ENCODE measurements at places on chromosomes 12 and 14. TPM values are rescaled to one million over a fixed set of nuclear protein-coding genes. Genes with fewer than 3 reads are reported as not detected.

MED6 gene
- 62.3 TPM for total RNA-seq

NFE2 gene
- total RNA-seq: not detected

OAS2 gene
- 122 TPM for total RNA-seq

MUCL1 gene
- total RNA-seq: not detected

DEGS2 gene
- 1.8 TPM for total RNA-seq

RD3L gene
- total RNA-seq: not detected

GRCh38 chr14:91163316-91163715 lies 49.4 kb downstream of the DGLUCY start:
- DNase-seq: no peak

DNA sequence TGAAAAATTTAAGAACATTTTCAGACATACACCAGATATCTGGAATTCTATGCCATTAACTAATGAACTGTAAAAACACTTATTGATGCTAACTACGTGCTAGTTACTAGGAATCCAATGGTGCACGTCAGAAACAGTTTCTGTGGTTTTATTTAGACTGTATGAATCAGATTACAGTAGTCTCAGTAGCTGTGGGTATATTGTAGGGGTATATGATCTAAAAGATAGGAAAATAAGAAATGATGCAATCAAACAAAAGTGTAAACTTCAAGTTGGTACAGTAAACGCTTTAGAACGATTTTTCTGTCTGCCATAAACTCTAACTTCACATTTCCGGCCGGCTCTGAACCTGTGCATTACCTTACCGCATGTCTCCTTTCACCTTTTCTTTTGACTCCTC lies 2.3 kb downstream of the ABCC9 start:
- DNase-seq: no peak

DNA sequence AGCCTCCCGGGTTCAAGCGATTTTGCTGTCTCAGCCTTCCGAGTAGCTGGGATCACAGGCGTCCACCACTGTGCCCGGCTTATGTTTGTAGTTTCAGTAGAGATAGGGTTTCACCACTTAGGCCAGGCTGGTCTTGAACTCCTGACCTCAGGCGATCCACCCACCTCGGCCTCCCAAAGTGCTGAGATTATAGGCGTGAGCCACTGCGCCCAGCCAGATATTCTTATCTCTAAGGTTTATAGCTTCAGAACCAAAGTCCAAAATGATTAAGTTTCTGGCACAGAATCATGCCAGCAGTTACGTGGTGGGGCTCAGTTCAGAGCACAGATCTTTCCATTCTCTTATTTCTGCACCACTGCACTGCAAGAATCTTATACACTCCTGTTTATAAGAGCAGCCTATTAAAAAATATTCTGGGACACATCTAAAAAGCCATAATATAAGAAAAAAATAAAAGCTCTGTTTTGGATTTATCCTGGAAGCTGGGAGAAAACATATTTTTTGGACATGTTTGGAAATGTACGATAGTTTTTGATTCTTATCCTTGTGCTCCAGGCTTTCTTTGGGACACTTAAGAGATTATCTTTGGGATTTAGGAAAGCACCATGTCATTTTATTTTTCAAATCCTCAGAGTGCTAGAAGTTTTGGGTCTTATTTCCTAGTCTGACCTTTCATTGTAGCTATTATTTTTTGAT lies 129.6 kb downstream of the LMNTD1 start:
- no peak for DNase-seq

GRCh38 chr12:2198005-2198501 lies 145.3 kb downstream of the CACNA1C start:
- no peak for DNase-seq

GRCh38 chr12:55974308-55974730 lies 441 bp downstream of the RAB5B start:
- peak; percentile 38 for DNase-seq

GRCh38 chr12:31362759-31363415 lies 36.9 kb upstream of the SINHCAF start:
- DNase-seq: peak; percentile 35

DNA sequence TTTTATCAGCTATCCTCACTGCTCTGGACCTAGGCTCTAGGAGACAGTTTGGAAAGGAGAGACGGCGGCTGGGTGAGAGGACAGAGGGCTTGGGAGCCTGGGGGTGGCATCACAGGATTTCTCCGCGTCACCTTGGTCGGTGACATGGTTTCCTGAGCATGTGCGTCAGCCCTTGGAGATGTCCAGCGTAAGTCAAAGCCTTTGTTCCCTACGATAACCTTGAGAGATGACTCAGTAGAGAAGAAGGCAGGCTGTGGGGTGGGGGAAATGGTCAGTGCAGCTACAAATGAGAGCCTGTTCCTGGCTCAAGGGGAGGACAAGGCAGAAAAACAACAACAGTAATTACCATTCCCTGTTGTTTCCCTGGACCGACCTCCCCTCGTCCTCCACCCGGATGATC lies 90.2 kb upstream of the TBX3 start:
- no peak for DNase-seq

GRCh38 chr12:40202095-40203059 lies 22.4 kb upstream of the LRRK2 start:
- no peak for DNase-seq

GRCh38 chr14:60645126-60645741 lies 4.0 kb downstream of the SIX1 start:
- DNase-seq: no peak

DNA sequence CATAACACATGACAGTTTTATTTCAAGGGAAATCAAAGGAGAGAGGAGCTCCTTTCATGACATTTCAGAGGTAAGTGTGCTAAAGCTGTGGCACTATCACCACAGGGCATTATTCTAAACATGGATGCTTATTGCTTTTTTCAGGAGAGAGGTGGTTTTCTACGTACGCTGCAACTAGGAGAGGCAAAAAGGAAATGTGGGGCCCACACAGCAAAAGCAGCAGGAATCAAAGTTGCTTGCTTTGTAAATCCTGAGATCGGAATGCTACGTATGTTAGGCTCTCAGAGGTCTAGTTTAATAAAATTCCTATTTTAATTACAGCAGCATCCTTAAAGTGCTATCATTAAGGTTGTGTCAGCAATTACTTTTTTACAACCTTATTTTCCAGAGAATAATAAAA lies 55.0 kb upstream of the GRIP1 start:
- no peak for DNase-seq

- DNase-seq: no peak
These were observed 84.5 kb downstream of the PLEKHG3 start for GRCh38 chr14:64788706-64789105.

DNA sequence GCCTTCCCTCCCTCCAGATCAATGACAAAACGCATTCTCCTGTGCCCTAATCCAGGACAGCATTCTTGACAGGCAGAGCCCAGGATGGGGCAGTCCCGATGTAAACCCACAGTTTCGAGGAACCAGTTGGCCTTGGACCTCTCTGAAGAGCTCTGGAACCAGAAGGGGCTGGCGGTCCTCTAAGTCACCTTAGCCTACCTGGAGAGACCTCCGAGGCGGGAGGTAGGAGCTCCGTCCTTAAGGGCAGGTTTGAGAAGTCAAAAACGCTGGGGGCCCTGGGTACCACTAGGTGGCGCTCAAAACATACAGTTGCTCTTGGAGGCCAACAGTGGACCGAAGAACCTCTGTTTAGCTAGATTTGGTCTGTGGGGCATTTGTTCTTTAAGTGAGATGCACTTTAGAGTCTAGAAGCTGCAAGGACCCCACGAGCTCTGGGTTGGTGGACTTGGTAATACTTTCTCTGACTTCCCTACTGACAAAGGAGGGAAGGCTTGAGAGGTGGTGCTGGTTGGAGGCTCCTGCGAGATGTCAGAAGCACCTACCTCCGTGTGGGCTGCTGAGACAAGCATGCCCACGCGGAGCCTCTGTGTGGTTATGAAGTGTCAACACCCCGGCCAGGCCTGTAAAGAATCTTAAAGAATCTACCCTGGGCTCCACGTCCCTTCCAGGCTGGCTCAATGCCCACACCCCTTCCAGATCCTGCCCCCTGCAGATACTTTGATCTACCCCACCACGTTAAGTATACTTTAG lies 74.8 kb upstream of the CHST11 start:
- DNase-seq: peak; percentile 73

DNA sequence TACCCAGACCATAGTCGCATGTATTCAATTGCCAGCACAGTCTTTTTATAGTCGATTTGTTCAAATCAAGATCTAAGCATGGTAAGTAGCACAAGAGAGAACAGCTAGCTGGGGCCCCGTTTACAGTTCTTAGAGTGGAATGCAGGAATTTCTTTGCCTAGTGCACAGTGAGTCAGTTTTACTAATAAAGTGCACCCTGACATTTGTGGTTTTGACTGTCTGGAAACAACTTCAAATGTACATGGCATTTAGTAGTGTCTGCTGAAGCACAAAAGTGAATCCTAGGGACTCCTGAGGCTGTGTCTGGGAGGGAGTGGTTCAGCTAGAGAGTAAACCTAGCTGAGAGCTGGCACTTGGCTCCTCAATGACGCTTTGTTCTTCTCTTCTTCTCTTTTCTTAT lies 64.9 kb downstream of the TMX1 start:
- DNase-seq: peak; percentile 3

DNA sequence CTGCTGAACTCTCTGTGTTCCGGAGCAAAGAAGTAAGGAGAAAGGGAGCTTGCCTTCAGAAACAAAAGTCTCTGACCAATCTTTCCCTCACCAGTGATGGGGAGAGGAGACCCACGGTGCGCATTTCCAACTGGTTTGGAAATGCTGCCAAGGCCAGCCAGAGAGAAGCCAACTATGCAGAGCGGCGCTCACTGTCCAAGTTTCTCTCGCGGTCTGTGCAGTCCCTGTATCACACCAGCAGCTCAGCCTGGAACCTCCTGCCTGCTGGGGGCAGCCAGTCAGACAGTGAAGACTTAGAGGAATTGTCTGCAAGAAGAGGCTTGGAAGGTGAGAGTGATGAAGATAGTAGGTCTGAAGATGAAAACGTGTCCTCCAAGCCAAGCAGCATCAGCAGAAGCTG lies 206.2 kb downstream of the NAV3 start:
- no peak for DNase-seq

- DNase-seq: no peak
These were observed at the start of gene OTX2 for GRCh38 chr14:56810147-56810719. TSS of gene OTX2 (minus strand) at chr14:56810479. CDS start at chr14:56805456, 5,023 bp downstream.

GRCh38 chr12:49982246-49983087 lies 9.7 kb downstream of the AQP6 start:
- no peak for DNase-seq

- no peak for DNase-seq
These were observed 848.4 kb upstream of the FBXO33 start for GRCh38 chr14:40280652-40281051.

DNA sequence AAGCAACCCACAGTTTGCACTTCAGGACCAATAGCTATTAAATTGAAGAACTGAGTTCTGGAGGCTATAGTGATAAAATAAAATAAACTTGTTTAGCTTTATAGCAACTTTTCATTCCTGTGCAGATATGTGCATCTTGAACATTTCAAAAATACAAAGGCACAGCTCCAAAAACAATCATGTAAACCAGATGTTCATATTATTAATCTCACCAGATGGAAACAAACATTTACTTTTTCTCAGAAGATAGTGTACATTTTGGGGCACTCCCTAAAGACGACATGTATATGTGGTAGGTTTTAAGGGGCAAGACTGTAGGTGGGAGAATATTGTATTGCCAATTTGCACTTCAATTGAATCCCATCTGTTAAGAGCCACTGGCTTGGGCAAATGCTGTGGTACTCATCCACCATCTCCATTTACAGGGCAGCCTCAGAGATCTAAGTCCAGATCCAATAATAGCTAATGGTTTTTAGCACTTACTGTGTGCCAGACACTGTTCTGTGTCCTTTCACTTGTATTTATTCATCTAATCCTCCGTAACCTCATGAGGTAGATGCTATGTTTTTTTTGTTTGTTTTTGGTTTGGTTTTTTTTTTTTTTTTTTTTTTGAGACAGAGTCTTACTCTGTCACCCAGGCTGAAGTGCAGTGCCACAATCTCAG lies 49.1 kb downstream of the PTGER2 start:
- no peak for DNase-seq

GRCh38 chr12:22687361-22688076 lies 62.5 kb downstream of the ETNK1 start:
- DNase-seq: no peak

DNA sequence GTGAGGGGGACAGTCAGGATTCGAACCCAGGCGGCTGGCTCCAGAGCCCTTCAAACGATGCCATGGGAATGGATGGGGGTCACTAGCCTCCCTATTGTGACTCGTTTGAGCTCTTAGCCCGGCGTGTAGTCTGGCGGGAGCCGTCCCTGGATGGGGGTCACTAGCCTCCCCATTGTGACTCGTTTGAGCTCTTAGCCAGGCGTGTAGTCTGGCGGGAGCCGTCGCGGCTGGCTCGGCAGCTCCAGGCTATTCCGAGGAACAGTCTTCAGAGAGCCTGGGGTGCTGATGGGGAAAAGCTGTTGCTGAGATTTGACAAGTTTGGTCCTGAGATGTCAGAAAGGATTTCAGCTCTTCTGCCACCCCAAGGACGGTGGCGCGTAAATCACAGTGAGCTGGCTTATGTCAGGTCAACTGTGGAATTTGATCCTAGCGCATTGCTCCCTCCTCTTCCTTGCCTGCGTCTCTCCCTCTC lies 58.3 kb downstream of the CALM1 start:
- no peak for DNase-seq

DNA sequence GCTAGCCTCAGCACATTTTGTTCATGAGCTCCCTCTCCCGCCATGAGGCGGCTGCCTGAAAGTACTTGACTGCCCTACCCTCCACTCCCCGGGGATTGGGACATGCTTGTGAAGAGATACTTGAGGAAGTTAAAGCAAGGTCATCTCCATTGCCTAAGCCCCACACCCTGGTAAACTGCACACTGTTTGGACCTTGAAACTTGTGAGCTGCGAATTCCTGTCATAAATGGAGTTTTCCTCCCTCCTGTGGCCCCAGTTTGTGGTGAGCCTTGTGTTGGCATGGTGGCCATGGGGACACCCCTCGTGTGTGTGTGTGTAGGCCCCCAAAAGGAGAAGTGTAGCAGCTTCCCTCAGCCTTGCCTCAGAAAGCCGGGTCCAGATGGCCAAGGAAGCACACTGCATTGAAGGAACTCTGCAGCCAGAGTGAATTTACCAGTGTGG lies 395.5 kb downstream of the ZFP36L1 start:
- no peak for DNase-seq

DNA sequence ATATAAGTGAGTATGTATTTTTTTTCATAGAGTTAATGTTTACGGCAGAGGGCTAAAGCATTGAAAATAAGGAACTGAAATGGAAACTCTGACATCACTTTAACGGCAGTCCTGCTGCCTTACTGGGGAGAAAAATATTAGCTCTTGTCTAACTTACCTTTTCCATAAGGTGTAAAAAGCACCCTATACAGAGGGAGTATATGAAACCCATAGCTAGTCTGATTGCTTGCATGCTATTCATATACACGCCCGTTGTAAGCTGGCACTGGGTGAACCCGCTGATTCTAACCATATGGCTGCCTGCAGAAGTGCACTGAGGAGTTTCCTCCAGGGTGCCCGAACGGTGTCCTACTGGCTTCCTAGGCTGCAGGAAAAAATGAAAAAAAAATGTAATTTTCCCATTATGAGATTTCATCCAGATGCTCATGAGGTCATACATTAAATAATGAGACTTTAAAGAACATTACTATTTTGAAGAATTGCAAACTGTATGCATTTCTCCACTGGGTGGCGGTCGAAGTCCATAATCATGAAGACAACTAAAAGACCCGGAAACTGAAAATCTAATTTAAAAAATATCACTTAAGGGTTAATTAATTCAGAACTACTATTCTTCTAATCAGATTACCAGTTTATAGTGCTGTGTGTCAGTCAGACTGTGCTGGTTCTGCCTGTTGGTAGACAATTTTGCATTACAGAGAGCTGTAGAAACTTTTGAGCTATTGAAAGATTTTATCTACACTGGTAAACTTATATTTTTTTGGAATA lies 144.7 kb downstream of the ALX1 start:
- DNase-seq: peak; percentile 5
